ENCODE measurements at places on chromosomes 5 and 9. TPM values are rescaled to one million over a fixed set of nuclear protein-coding genes. Genes with fewer than 3 reads are reported as not detected.

- H3K4me3 ChIP-seq = no peak overlapping the region
- peaks cover 42% of the 10 kb centered on the region for H3K36me3 ChIP-seq
- H3K4me1 ChIP-seq = peaks cover 19% of the 10 kb centered on the region
- DNase-seq = no peak
Observed at GRCh38 chr5:87361536-87362213, 51.1 kb downstream of the CCNH start.

Gene MRPL41
- 49.4 TPM for polyA plus RNA-seq

Gene WDR38
- polyA plus RNA-seq = not detected

GRCh38 chr5:181088289-181088688, 42.7 kb downstream of the OR2V1 start:
- peaks cover 3% of the 10 kb centered on the region for H3K27me3 ChIP-seq
- no peaks in the 10 kb centered on the region for H3K4me1 ChIP-seq
- H3K36me3 ChIP-seq = no peaks in the 10 kb centered on the region
- no peak overlapping the region for H3K4me3 ChIP-seq
